ENCODE measurements at places on chromosomes 13 and 19.

DNA sequence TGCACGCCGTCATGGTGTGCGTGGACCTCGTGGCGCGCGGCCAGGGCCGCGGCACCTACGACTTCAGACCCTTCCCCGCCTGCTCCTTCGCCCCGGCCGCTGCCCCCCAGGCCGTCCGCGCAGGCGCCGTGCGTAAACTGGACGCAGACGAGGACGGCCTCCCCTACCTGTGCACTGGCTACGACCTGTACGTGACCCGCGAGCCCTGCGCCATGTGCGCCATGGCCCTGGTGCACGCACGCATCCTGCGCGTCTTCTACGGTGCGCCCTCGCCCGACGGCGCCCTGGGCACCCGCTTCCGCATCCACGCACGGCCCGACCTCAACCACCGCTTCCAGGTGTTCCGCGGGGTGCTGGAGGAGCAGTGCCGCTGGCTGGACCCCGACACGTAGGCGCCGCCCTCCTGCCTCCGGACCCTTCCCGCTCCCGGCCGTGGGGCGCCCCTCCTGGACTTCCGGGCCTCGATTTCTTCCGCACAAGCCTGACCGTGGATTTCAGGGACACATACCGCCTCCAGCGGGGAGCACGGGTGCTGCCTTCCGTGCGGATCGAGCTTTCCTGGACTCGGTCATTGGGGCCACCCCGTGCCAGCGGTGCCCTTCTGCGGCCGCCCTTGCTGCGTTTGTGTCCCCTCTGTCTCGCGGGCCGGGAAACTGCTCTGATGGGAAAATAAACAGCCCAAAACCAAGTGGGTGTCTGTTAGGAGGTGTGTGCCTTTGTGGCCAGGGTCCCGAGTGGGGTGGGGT lies 7.7 kb downstream of the ADAT3 start:
- no peak for DNase-seq

GRCh38 chr13:98480915-98481877 lies 95.7 kb downstream of the STK24 start:
- no peak for DNase-seq

- DNase-seq, result no peak
These were observed 10.3 kb upstream of the IL4I1 start for GRCh38 chr19:49906879-49907564.

GRCh38 chr19:10431943-10432735 lies 11.8 kb downstream of the PDE4A start:
- DNase-seq, result no peak

DNA sequence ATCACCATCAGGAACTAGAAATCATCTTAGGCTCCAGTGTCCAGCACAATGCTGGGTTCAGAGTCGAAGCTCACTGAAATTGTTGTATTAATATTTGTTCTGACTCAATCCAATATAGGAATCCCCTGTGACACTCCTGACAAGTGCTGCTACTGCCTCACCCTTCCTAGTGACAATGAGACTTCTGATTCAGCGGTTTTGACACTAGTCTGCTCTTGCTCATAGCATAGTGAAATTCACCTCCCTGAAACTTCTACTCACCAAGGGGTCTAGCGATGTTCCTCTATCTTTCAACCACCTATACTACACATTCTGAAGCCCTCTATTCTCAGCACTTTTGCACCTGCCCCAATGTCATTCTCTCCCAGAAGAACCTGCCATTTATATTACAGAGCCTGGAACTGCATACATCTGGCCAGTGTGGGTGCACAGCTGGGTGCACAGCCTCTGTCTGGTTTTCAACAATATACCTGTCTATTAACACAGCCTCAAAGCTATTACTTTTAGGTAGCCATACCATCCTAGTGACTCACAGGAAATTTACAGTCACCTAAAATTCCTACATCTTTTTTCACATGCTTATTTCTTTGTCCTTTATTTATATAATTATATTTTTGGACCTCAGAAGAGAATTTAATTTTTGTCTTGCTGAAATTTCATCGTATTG lies 88.3 kb downstream of the DOCK9 start:
- no peak for DNase-seq

DNA sequence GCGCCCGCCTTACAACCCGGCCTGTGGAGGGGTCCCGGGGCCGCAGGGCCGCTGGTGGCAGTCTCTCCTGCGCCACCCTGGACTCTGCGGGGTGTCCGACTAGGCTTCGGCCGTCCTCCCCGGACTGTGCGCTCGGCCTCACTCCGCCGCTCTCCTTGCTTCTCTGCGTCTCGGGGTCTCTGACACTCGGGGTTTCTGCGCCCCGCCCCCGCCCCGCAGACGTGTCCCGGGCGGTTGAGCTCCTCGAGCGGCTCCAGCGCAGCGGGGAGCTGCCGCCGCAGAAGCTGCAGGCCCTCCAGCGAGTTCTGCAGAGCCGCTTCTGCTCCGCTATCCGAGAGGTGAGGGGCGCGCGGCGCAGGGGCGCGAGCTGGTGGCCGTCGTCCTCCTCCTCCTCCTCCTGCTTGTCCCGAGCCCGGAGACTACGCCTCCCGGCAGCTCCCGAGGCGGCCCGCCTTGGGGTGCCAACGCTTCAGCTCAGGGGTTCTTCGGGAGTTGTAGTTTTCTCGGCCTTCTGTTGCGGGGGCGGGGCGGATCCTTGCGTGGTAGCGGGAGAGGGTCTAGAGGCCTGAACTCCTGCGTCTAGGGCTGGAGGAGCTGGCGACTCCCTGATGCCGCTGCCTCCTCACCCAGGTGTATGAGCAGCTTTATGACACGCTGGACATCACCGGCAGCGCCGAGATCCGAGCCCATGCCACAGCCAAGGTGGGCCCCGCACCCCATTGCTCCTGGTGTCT lies 627 bp downstream of the LIN7B start:
- DNase-seq, result peak; percentile 40

- no peak for DNase-seq
These were observed 89.0 kb upstream of the CSNK1A1L start for GRCh38 chr13:37194428-37194861.

DNA sequence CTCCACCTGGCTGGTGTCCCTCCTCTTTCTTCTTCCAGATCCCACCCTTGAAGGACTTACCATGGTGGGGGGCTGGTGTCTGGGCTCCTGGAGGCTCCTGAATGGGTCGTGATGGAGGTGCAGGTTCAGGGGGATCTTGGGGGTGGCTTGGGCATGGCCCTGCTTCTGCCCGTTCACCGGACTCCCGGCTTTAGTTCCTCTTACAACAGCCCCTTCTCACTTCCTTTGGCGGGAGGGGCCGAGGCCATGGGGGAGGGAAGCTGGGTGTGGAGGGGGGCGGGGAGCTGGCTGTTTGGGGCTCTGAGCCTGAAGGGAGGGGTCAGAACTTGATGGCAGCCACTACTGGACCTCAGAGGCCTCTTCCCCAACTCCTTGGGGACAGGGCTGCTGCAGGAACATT lies at the start of gene MYO1F:
Gene MYO1F, minus strand, starts transcription at position 196 of the 400 bp plus-strand sequence. Its CDS starts 133 bp downstream, at position 63.
- DNase-seq, result no peak

GRCh38 chr19:43594710-43595604 lies 977 bp downstream of the IRGQ start:
- DNase-seq, result peak; percentile 74

DNA sequence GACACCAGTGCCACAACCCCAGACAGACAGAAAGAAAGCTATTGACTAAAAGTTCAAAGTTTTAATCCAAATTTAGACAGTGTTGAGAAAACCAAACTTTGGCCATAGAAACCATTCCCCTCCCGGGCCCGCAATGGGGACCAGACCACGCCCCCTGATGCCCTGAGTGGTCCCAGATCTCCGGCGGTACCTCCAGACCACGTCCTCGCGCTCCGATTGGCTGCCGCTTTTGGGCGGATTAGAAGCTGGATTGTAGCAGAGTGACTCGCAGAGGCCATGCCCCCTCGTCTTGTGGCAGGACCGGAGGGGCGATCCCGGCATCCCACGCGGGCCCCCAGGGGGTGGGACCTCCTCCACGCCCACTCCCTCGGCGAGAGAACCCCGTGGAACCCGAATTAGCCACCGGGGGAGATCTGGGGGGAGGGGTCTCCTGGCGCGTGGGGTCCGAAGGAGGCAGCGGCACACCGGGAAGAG lies 797 bp upstream of the HSD17B14 start:
- peak; percentile 68 for DNase-seq

DNA sequence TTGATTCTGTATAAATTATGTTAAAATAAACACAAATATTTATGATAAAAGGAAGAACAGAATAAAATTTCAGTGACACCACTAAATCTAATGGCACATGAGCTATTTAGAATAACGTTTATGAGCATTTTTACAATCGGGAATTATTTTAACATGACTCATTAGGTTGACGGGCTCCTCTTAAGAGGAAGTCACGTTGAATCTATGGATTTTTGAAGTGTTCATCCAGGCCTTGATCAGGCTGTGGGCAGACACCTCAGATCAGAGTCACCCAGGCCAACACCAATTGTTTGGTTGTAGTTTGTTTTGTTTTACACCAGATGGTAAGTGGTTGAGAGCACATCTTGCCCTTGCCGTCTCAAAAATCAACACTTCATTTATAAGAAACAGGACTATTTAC lies 257.8 kb downstream of the FOXO1 start:
- no peak for DNase-seq

- DNase-seq, result no peak
These were observed 423.3 kb downstream of the SPRY2 start for GRCh38 chr13:79917628-79918027.

- no peak for DNase-seq
These were observed 20.7 kb downstream of the LIG1 start for GRCh38 chr19:48149430-48149829.

GRCh38 chr13:42377640-42378382 lies 105.9 kb downstream of the AKAP11 start:
- peak; percentile 63 for DNase-seq

- DNase-seq, result no peak
These were observed 57.6 kb upstream of the URI1 start for GRCh38 chr19:29884466-29884865.

DNA sequence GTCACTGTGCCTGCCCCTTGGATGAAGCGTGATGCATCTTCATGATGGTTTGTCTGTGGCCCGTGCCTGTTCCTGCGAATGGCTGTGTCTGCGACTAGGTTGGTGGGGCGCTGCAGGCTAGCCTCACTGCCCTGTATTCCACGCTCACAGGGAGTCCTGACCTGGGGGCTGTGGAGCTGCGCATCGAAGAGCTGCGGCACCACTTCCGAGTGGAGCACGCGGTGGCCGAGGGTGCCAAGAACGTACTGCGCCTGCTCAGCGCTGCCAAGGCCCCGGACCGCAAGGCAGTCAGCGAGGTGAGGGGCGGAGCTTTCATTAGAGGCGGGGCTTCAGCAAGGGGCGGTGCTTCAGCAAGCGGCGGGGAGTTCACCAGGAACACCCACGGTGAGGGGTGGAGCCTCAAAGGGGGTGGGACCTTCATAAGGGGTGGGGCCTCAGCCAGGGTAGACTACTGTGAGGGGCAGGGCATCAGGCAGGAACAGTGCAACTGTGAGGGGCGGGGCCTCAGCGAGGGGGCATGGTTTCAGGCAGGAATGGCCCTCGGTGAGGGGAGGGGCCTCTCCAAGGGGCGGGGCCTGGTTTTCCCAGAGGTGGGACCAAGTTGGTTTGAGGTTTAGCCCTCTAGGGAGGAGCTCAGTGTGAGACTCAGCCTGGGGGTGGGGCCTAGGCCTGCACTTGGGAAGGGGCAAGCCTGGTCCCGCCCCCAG lies 17.2 kb downstream of the PKN1 start:
- DNase-seq, result peak; percentile 68

DNA sequence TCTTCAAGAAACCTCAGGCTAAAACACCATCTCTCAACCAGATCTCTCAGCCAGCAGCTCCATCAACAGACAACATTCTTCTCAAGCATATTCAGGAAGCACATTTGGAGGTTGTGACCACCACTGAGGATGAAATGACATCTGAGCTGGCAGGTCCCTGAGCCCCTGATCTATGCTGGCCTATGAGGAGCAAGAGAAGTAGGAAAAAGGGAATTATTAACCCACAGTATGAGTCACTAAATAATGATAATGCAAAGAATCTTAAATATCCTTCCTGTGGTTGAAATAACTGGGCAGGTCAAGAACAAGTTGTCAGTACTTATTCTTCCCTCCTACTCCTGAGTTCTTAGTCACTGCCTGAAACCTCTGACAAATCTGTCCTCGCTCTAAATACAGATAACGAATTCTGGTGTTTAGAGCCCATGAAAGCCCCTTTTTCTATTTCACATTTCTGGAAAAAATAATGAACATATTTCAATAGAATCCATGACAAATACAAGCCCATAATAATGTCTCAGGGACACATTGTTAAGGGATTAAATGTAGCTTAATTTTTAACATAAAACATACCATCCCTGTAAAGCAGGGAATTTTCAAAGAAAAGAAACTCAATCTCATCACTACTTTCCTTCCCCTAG lies 225.8 kb upstream of the IRS2 start:
- DNase-seq, result no peak

DNA sequence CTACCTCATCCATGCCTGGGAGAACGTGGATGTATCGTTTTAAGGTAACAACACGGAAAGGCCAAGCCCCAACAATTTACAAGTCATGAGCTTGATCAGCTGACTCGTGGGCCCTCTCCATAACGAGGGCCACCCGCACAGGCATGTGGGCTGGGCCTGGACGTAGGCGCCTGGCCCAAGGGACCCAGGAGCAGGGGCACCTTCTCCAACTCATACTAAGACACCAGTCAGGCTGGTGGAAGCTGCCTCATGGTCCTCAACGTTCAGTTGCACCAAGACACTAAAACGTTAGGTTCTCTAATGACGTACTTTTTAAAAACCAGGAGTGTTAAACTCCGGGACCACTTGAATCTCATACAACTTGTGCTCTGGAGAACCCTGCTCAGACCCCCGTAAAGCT lies 21.8 kb upstream of the EIF3G start:
- DNase-seq, result no peak

GRCh38 chr13:104855581-104855980 lies 1679.9 kb downstream of the EFNB2 start:
- no peak for DNase-seq

DNA sequence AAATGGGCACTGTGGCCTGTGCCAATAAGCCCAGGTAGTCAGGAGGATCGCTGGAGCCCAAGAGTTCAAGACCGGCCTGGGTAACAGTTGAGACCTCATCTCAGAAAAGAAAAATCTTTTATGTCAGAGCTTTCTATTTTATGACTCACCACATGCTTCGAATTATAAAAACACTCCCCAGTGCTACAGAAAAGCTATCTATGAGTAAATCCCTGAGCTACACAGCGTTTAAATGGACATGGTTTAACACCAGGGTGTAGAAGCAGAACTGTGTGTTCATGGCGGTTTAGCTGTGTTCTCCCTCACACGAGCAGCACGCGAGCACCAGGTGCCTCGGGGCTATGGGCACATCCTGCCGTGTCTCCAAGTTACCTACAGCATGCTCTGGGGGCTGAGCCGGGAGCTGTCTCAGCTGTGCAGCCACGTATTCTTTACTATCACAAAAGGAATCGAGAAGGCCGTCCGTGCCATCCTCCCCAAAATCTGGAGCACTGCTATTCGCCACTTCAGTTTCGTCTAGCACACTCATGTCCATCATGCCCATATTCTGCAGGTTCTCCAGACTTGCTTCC lies 6.7 kb downstream of the SAFB2 start:
- DNase-seq, result no peak
